ENCODE measurements at places on chromosomes 6 and 20. TPM values are rescaled to one million over a fixed set of nuclear protein-coding genes. Genes with fewer than 3 reads are reported as not detected.

GRCh38 chr20:8870652-8871051 lies 198.2 kb upstream of the PLCB4 start:
- no peak overlapping the region for H3K27ac ChIP-seq
- no peaks in the 10 kb centered on the region for H3K36me3 ChIP-seq
- H3K4me3 ChIP-seq = no peak overlapping the region
- DNase-seq = no peak

- DNase-seq = no peak
- H3K4me3 ChIP-seq = no peak overlapping the region
- no peak overlapping the region for H3K27ac ChIP-seq
- peaks cover 38% of the 10 kb centered on the region for H3K36me3 ChIP-seq
- no peaks in the 10 kb centered on the region for H3K4me1 ChIP-seq
Measured at GRCh38 chr6:155253337-155253736, 10.5 kb upstream of the CLDN20 start.

The LPA gene
- total RNA-seq = 0.14 TPM

- no peak for DNase-seq
- no peaks in the 10 kb centered on the region for H3K4me1 ChIP-seq
- no peaks in the 10 kb centered on the region for H3K36me3 ChIP-seq
- H3K4me3 ChIP-seq = no peak overlapping the region
- H3K27ac ChIP-seq = no peak overlapping the region
Measured at GRCh38 chr20:49412254-49412653, 70.2 kb downstream of the KCNB1 start.

- H3K27me3 ChIP-seq = no peaks in the 10 kb centered on the region
- no peak overlapping the region for H3K27ac ChIP-seq
- no peaks in the 10 kb centered on the region for H3K36me3 ChIP-seq
- H3K4me3 ChIP-seq = no peak overlapping the region
Measured at GRCh38 chr6:32045811-32046449, 7.7 kb downstream of the CYP21A2 start.

The ASIP gene
- total RNA-seq = 0.09 TPM

The TBXT gene
- total RNA-seq = not detected

The ATRN gene
- total RNA-seq = 7.4 TPM

The COMMD7 gene
- 25.8 TPM for total RNA-seq

DNA sequence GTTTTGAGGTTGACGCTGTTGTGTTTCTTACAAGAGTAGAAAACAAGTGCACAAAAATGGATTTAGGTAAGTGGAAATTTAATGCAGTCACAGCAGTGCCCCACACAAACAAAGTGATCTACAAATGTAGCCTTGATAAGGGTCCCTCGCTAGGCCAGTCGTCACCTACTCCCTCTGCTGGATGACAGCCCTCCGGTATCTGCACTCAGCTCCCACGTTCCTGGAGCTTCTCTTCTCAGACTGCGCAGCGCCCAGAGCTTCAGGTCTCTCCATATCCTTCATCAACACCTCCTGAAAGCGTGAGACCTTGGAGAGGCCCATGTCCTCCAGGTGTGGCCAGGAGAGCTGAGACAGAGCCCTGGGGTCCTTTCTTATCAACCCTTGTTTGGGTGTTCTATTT lies 58.3 kb upstream of the MAP3K4 start:
- no peak for DNase-seq
- no peak overlapping the region for H3K4me3 ChIP-seq
- H3K36me3 ChIP-seq = no peaks in the 10 kb centered on the region
- H3K27ac ChIP-seq = no peak overlapping the region
- peaks cover 6% of the 10 kb centered on the region for H3K27me3 ChIP-seq

The PHACTR1 gene
- total RNA-seq = 3.1 TPM

DNA sequence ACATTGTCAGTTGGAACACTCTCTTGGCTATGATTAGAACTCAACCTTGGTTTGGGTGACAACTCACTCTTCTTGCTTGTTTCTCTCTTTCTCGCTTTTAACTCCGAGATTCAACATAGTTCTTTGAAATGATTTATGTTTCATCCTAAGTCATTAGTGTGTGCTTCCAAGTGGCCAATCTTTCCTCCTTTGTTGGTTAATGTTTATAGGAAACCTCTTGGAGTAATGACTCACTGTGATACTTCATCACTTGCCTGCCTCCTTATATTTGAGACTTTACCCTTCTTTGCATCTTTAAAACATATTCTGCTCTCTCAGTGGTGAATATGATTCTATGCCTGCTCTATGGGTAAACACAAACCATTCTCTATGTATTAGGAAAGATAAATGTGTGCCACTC lies 279.7 kb upstream of the FLRT3 start:
- no peak for DNase-seq
- no peaks in the 10 kb centered on the region for H3K36me3 ChIP-seq
- H3K27ac ChIP-seq = no peak overlapping the region

The MUCL3 gene
- 0.05 TPM for total RNA-seq

The SIM1 gene
- 0.05 TPM for total RNA-seq

The SOBP gene
- total RNA-seq = 4.1 TPM

GRCh38 chr20:34876406-34877282 lies at the start of gene ACSS2:
Gene ACSS2, plus strand, starts transcription at chr20:34876612. Its CDS starts 34 bp downstream, at chr20:34876646.
- H3K27me3 ChIP-seq = peaks cover 36% of the 10 kb centered on the region
- H3K36me3 ChIP-seq = no peaks in the 10 kb centered on the region
- H3K4me3 ChIP-seq = peak within 1 kb of the TSS; percentile 78
- peaks cover 12% of the 10 kb centered on the region for H3K4me1 ChIP-seq
- no peak for DNase-seq

- no peaks in the 10 kb centered on the region for H3K27me3 ChIP-seq
- H3K4me3 ChIP-seq = no peak overlapping the region
- H3K27ac ChIP-seq = peak overlapping the region; percentile 18
- DNase-seq = no peak
- H3K36me3 ChIP-seq = no peaks in the 10 kb centered on the region
Measured at GRCh38 chr6:13425943-13426931, 61.2 kb downstream of the GFOD1 start.

GRCh38 chr20:38969708-38970107 lies 7.6 kb downstream of the DHX35 start:
- no peak overlapping the region for H3K27ac ChIP-seq
- no peaks in the 10 kb centered on the region for H3K27me3 ChIP-seq
- H3K4me3 ChIP-seq = no peak overlapping the region
- H3K4me1 ChIP-seq = no peaks in the 10 kb centered on the region
- no peak for DNase-seq
- peaks cover 24% of the 10 kb centered on the region for H3K36me3 ChIP-seq

DNA sequence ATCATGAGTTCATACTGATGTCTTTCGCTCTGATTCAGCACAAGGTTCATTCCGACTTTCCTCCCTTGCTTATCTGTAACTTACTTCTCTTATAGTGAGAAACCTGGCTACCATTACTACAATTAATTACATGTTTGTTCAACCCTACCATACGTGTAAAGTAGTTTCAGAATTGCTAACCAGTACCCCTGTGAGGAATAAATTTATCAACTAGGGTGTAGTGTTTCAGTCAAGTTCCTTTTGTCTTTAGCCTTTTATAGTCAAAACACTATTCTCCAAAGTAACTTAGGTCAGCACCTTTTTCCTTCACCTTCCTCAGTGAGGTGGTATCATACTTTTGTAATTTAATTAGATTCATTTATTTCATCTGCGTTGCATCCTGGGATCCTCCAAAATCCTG lies 64.9 kb downstream of the MAP3K4 start:
- H3K27ac ChIP-seq = no peak overlapping the region
- DNase-seq = no peak
- no peaks in the 10 kb centered on the region for H3K27me3 ChIP-seq
- no peaks in the 10 kb centered on the region for H3K4me1 ChIP-seq

GRCh38 chr6:4274382-4275082 lies 139.2 kb upstream of the ECI2 start:
- H3K4me1 ChIP-seq = no peaks in the 10 kb centered on the region
- DNase-seq = no peak
- no peak overlapping the region for H3K4me3 ChIP-seq
- no peaks in the 10 kb centered on the region for H3K27me3 ChIP-seq
- no peaks in the 10 kb centered on the region for H3K36me3 ChIP-seq

The TNFAIP3 gene
- 29.5 TPM for total RNA-seq

The MRPS10 gene
- 28.2 TPM for total RNA-seq

DNA sequence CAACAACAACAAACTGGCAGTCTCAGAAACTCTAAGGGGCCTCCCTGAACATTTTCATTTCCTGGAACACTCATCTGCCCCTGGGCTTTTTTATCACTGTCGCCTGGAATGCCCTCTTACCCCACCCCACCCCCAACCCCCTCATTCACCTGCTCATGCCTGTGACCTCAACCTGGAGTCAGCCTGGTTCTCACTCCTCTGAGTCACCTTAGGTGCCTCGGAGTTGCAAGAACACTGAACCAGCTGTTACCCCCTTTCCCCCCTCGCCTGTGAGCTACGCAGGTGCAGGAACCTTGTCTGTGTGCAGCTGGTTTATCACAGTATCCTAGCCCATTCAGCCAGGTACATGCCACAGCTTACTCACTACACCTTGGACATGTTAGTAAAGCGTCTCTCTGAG lies 12.8 kb upstream of the SNAI1 start:
- no peaks in the 10 kb centered on the region for H3K4me1 ChIP-seq
- H3K36me3 ChIP-seq = no peaks in the 10 kb centered on the region
- H3K4me3 ChIP-seq = no peak overlapping the region
- no peaks in the 10 kb centered on the region for H3K27me3 ChIP-seq
- DNase-seq = no peak
- no peak overlapping the region for H3K27ac ChIP-seq

The MYLK4 gene
- total RNA-seq = 0.42 TPM

DNA sequence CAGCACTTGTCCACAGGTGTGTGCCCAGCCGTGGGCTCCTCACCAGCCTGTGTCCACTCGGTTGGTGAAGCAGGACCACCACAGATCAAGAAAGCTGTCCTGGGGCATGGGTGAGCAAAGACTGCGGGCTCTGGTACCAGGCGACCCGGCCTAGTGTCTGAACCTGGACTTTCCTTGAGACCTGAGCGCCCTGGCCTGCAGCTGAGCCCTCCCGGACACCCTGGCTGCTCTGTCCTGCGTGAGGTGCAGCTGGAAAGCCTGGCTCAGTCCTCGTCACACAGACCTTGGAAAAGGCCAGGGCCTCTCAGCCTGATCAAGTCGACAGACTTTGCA lies 201.2 kb upstream of the THBS2 start:
- no peak overlapping the region for H3K27ac ChIP-seq
- H3K36me3 ChIP-seq = no peaks in the 10 kb centered on the region
- no peaks in the 10 kb centered on the region for H3K27me3 ChIP-seq
- H3K4me3 ChIP-seq = no peak overlapping the region

DNA sequence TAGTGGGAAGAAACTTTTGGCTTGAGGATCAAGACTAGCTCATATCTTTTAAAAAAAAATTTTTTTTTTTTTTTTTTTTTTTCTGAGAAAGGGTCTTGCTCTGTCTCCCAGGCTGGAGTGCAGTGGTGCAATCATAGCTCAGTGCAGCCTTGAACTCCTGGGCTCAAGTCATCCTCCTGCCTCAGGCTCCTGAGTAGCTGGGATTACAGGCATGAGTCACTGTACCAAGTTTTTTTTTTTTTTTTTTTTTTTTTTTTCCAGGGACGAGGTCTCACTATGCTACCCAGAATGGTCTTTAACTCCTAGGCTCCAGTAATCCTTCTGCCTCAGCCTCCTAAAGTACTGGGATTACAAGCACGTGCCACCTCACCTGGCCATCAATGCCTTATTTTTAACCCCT lies 27.9 kb downstream of the GCLC start:
- peaks cover 3% of the 10 kb centered on the region for H3K36me3 ChIP-seq
- no peaks in the 10 kb centered on the region for H3K4me1 ChIP-seq
- no peak overlapping the region for H3K4me3 ChIP-seq
- H3K27me3 ChIP-seq = no peaks in the 10 kb centered on the region
- no peak for DNase-seq
- no peak overlapping the region for H3K27ac ChIP-seq

DNA sequence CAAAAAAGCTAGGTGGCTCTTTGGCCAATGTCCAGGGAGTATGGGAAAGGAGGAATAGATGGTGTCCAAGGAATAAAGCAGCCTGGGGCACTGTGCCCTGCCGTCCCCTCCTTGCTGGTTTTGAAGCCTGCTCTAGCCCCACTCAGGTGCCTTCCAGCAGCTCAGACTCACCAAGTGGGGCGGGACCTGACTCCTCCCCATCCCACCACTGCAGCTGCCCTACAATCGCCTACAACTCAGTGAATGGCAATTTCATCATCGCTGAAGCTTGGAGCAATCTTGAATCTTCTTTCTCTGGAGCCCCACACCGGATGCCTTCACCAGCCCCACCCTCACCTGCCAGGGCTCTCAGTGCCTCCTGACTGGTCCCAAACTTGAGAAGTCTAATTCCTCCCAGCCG lies 56.4 kb upstream of the NXT1 start:
- no peaks in the 10 kb centered on the region for H3K4me1 ChIP-seq
- no peak for DNase-seq
- no peaks in the 10 kb centered on the region for H3K27me3 ChIP-seq
- H3K36me3 ChIP-seq = no peaks in the 10 kb centered on the region
- no peak overlapping the region for H3K27ac ChIP-seq
- no peak overlapping the region for H3K4me3 ChIP-seq

DNA sequence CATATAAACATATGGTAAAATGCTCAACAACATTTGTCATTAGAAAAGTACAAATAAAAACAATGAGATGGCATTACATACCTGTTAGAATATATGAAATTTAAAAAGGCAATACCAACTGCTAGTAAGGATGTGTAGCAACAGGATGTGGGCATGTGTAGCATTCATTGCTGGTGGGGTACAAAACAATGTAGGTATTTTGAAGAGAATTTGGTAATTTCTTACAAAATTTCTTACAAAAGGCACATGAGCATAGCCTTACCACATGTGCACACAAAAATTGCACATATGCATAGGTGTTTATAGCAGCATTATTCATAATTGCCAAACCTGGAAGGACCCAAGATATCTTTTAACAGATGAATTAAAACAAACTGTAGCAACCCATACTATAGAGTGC lies 1355.1 kb upstream of the CITED2 start:
- no peak for DNase-seq
- no peaks in the 10 kb centered on the region for H3K27me3 ChIP-seq
- no peaks in the 10 kb centered on the region for H3K4me1 ChIP-seq
- no peak overlapping the region for H3K27ac ChIP-seq

The ATP6V1G2 gene
- total RNA-seq = 3.3 TPM

DNA sequence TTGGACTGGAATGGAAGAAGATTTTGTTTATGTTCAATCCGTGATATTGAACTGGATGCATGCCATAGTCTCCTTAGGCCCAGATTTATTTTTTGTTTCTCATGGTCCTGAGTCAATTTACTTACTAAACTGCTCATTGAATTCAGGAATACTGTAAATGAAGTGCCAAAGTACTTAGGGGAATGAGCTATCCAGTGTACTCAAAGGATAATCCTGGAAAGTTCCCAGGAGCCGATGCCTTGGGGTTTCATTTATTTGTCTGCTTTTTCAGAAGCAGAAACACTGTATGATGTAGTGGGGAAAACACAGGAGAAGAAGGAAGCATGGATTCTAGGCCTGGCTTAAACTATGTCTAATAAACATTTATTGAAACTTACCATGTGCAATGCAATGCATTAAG lies 56.1 kb upstream of the THEMIS start:
- no peak overlapping the region for H3K27ac ChIP-seq
- no peak for DNase-seq
- H3K27me3 ChIP-seq = no peaks in the 10 kb centered on the region
- peaks cover 8% of the 10 kb centered on the region for H3K4me1 ChIP-seq
- H3K36me3 ChIP-seq = no peaks in the 10 kb centered on the region

Data from thymus (tissue), 14 donors.